Stimulated activated CD4-positive, alpha-beta T cell treated with anti-CD3 and anti-CD28 coated beads, Interleukin-1b, Interleukin-23, amount 100 ng/mL, for 48 hours (primary cell): ENCODE measurements at places on chromosomes 11 and 22.

GRCh38 chr22:22316589-22316988, 72.0 kb downstream of the VPREB1 start:
- DNase-seq: no peak

- DNase-seq: no peak
Observed at GRCh38 chr22:20003304-20003703, 13.3 kb downstream of the ARVCF start.

GRCh38 chr11:104191124-104191523, 27.2 kb upstream of the PDGFD start:
- no peak for DNase-seq

- peak; percentile 70 for DNase-seq
Observed at GRCh38 chr22:20464096-20464614, 26.5 kb upstream of the SCARF2 start.

DNA sequence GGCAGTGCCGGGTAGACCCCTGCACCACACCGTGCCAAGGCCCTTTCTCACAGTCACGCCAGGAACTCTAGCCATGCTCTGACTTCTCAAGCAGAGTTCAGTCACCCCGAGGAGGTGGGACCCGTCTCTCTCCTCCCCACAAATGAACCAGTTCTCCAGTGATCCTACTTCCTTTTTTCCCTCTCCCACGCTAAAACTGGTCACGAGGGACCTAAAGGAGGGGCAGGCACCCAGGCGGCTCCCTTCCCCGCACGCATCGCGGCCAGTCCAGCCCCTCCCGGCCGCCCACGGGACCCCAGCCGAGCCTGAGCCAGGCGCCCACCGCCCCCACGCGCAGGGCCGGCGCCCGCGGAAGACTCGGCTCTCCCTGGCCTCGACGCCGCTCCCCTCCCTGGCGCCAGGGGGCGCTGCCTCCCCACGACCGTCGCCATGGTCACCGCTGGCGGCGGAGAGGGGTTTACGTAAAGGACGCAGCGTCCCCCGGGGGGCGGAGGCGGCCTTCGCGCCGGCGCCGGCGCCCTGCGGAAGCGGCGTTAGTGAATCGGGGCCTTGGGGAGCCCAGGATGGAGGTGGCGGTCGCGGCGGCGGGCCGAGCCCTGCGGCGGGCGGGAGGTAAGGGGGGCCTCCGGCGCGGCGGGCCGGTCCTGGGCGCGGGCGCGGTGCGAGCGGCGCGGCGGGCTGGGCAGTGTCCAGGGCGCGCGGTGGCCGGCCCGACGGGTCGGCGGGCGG, at the start of gene DAGLA:
TSS of gene DAGLA (plus strand) at position 499 of the 729 bp plus-strand sequence. CDS start 39,765 bp downstream, outside the sequence.
- peak; percentile 70 for DNase-seq

DNA sequence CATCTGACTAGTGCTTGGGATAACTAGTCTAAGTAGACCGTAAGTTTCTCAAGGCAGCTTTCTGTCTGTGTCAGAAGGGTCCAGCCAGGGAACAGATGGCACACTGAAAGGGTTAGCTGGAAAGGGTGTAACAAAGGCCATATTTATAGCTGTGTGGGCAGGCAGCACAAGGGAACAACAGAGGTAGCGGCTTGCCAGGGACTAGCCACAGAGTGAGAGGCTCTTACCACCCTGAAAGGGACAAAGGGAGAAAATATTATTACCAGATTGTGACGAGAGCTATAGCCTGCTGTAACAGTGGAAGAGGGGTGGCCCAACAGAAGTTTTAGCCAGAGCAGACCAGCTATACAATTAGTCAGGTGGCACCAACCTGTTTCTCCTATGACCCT, 129.4 kb downstream of the CCDC34 start:
- no peak for DNase-seq

GRCh38 chr11:88555829-88556202, 218.3 kb upstream of the CTSC start:
- DNase-seq: no peak

DNA sequence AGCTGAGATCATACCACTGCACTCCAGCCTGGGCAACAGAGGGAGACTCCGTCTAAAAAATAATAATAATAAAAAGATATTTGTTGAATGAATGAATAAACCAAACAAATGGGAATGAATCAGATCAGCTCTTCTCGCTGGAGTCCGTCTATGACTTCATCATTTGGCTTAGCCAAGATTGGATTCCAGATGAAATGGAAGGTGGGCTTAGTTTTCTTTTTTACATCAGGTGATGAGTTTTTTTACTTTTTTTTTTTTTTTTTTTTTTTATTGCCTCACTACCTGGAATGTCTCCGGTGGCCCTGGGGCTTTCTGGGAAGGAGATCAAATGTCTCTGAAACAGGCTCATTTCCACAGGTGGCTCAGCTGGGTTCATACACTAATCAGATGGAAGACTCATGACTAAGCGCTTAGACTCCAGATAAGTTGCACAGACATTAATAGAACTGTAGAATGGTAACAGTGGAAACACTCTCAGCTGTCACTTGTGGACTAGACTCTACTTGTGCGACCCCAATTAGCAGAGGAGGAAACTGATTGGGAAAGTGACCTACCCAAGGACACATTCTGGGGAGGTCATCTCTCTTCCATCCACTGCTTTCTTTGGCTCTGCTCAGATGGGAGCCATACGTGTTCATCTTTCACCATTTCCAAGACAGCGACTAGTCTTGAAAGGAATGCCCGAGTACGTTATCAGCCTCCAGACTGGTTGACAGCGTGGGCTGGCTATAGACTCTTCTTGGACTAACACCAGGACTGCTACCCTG, 20.5 kb upstream of the RBFOX2 start:
- no peak for DNase-seq

- no peak for DNase-seq
Observed at GRCh38 chr11:771617-772204, 5.6 kb downstream of the GATD1 start.

- DNase-seq: no peak
Observed at GRCh38 chr11:38460896-38461295, 1862.9 kb upstream of the RAG2 start.

GRCh38 chr22:36840106-36840505, 20.7 kb upstream of the NCF4 start:
- no peak for DNase-seq

DNA sequence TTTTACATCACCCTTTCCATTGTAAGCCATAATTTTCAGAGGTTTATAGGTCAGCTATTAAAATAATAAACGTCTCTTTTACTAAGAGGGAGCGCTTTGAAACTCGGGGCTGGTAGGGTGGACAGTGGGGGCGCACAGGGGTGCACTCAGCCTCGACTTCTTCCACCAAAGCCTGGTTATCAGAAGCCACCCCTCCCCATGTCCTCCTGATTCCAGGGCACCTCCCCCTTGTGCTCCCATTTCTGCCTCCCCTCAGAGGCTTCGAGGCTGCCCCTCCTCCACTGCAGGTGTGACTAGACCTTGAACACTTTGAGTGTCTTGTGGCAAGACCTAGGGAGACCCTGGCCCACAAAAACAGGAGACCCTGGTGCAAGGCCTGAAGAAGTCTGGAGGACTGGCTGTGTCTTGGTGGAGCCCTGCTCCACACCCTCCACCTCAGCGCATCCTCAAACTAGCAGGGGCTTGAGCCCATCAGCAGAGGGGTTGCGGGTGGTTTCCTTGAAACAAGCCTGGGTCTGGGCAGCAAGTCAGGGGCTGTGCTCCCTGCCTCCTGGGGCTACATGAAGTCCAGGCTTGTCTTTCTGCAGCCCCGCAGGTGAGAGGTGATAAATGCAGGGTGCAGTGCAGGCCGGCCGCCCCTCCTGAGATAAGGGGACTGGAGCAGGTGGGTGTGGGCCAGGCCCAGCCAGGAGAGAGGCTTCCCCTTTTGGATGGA, 3.0 kb downstream of the CDKN1C start:
- no peak for DNase-seq
